ENCODE measurements at places on chromosomes 1 and 21.
A peak's percentile ranks its signal among the peaks of the same experiment; 100 is the strongest.

- DNase-seq, result no peak
These were observed 67.8 kb upstream of the POU3F1 start for GRCh38 chr1:38114241-38115026.

GRCh38 chr1:47984175-47984789, 12.9 kb downstream of the TRABD2B start:
- DNase-seq, result no peak

DNA sequence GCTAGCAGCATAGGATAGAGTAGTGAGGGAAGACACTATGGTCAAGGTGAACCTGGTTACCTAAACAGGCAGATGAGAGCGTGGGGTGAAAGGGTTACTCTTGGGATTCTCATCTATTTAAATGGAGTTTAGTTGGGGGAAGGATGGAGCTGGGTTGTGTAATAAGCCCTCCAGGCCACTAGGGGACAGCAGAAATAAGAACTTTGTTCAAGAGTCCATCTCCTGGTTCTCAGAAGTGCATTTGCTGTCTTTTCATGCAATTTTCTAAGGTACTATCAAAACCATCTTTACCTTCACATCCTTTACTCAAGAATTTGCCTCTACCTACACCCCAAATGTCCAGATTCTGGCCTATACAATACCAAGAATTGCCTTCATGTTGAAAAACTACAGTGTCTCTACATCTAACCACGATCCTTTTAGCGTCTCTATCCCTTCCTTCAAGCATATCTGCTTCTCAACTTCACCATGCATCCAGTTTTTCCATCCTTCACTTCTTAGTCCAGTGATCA, 28.0 kb downstream of the SLAMF1 start:
- no peak for DNase-seq

GRCh38 chr1:53470155-53470554, 11.0 kb downstream of the DMRTB1 start:
- DNase-seq, result peak; percentile 57

DNA sequence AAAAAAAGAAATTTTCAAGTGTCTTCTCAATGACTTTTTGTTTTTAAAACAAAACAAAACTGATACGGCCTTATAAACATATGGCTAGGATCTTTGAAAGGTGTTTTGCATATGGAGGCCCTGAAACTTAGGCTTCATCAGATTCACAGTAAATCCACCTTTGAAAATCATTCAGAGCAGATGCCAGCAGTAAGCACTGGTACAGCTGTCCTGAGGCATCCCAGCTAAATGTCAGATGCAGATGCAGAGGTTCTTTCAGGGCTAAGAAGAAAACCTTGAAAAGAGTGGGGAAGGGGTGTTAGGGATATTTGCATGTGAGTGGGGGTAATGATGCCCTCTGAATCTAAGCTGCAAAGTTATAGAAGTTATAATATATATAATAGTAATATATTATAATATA, 56.2 kb upstream of the GNG12 start:
- DNase-seq, result no peak

DNA sequence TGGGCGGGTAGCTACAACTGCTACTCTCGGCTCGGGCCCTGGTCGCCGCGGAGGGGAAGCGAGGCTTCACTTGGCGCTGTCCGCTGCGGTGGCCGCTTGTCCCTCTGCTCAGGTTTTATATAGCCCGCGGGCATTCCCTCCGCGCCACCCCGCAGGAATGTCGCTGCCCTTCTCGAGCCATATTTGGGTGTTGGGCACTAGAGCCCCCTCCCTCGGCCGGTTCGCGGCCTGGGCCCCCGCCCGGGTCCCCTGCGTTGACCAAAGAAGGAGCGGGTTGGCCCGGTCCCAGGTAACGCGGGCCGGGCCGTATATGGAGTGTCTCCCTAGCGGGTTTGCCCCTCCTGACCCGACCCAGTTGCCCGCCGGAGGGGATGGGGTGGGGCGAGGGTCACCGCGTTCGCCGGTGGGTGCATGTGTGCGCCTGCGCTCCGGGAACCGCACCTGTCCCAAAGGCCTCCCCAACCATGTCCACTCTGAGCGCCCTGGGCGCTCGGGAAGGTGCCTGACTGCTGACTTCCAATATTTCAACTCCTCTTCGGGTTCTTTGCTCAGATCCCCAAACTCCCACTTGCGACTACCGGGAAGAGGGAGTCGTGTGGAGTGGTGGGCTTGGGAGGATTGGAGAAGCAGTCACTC, at the start of gene ACTA1:
Gene ACTA1, minus strand, starts transcription at position 90 of the 636 bp plus-strand sequence. CDS start 979 bp downstream, outside the sequence.
- DNase-seq, result no peak

DNA sequence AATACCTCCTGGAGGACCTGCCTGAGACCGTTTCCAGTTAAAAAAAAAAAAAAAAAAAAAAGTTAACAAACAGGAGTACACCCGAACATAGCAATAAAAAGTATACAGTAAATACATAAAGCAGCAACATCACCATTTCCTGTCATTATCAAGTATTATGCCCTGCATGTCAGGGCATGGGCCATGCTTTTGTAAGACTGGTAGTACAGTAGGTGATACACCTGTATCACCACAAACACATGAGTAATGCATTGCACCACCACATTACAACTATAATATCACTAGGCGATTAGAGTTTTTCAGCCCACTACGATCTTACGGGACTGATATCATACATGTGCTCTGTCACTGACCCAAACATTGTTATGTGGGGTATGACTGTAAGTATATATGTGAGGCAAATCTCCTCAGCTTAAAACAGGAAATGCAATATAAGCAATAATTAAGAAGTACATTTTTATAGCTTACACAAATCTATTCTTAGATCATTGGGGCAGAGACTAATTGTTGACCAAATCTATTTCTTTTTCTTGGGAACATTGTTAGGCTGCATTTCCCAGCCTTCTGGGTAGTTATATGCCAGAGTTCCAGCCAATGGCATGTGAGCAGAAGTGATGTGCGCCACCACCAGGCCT, 98.1 kb downstream of the PLD5 start:
- no peak for DNase-seq

- no peak for DNase-seq
These were observed 270.7 kb upstream of the RUNX1 start for GRCh38 chr21:35319684-35320283.

DNA sequence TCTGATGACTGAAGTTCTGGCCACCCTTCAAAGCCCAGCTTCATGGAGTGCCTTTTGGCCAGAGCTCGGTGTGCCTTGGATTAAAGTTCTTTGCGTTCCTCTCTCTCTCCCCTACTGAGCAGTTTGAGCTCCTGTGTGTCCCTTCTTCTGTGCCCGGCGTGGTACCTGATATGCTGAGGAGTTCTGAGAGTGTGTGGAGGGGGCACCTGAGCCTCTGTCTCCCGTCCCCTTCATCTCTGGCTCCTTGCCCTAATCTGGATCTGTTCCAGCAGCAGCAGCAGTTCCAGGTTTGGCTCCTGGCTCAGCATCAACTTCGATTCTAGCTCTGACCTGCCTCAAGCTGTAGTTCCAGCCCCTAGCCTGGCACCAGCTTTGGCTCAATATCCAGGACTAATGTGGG, 25.1 kb upstream of the MYCL start:
- DNase-seq, result no peak

GRCh38 chr1:212004895-212005608, 30.3 kb downstream of the INTS7 start:
- no peak for DNase-seq

GRCh38 chr1:222026280-222026679, 284.4 kb upstream of the DUSP10 start:
- DNase-seq, result no peak

DNA sequence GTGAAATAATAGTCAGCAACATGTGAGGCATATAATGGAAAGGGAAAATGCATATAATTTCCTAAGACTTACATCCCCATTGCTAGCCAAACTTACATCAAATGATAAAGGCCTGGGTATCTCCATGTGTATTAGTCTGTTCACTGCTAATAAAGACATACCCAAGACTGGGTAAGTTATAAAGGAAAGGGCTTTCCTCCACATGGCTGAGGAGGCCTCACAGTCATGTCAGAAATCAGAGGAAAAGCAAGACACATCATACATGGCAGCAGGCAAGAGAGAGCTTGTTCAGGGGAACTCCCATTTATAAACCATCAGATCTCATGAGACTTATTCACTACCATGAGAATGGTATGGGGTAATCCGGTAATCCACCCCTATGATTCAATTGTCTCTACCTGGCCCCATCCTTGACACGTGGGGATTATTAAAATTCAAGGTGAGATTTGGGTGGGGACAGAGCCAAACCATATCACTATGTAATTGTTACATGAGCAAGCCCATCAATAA, 161.5 kb upstream of the SAMSN1 start:
- DNase-seq, result no peak
